ENCODE measurements at places on chromosomes 7 and 10. TPM values are rescaled to one million over a fixed set of nuclear protein-coding genes. Genes with fewer than 3 reads are reported as not detected.

Gene SFTPA2
- not detected for total RNA-seq

Gene MINDY4
- 8.8 TPM for total RNA-seq

Gene MRM2
- total RNA-seq: 13.7 TPM

Gene PDZD7
- 0.59 TPM for total RNA-seq

Gene TAS2R41
- total RNA-seq: not detected

GRCh38 chr10:15491856-15492642 is 121.0 kb upstream of the FAM171A1 start:
- H3K27ac ChIP-seq: no peak overlapping the region
- DNase-seq: no peak
- no peak overlapping the region for H3K4me3 ChIP-seq
- no peaks in the 10 kb centered on the region for H3K27me3 ChIP-seq
- H3K36me3 ChIP-seq: no peaks in the 10 kb centered on the region

DNA sequence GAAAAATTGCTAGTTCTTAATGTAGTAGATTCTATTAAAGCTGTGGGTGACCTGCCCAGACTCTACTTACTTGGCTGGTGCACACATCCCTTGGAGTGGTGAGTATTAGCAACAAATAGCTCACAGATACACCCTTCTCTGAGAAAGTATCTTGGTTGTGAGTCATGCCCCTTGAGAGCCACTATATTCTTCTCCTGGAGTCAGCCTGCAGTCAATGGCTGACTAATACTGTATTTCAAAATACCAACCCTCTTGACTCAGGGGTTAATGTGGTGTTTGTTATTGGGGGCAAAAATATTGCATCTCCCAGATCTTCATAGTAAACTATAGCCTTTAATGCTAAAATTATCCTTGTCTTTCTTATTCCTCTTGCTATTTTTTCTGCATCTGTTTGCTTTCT is 354.9 kb downstream of the BMPER start:
- H3K4me3 ChIP-seq: no peak overlapping the region
- H3K27ac ChIP-seq: no peak overlapping the region
- H3K36me3 ChIP-seq: no peaks in the 10 kb centered on the region
- no peak for DNase-seq
- H3K27me3 ChIP-seq: no peaks in the 10 kb centered on the region
- H3K4me1 ChIP-seq: no peaks in the 10 kb centered on the region

GRCh38 chr7:95596198-95597063 is at the start of gene PDK4:
TSS of gene PDK4 (minus strand) at chr7:95596516. CDS start at chr7:95596293, 223 bp downstream.
- DNase-seq: peak; percentile 99
- H3K36me3 ChIP-seq: peaks cover 49% of the 10 kb centered on the region
- H3K4me1 ChIP-seq: no peaks in the 10 kb centered on the region
- H3K27me3 ChIP-seq: no peaks in the 10 kb centered on the region
- peak within 1 kb of the TSS; percentile 97 for H3K4me3 ChIP-seq
- peak within 1 kb of the TSS; percentile 95 for H3K27ac ChIP-seq

DNA sequence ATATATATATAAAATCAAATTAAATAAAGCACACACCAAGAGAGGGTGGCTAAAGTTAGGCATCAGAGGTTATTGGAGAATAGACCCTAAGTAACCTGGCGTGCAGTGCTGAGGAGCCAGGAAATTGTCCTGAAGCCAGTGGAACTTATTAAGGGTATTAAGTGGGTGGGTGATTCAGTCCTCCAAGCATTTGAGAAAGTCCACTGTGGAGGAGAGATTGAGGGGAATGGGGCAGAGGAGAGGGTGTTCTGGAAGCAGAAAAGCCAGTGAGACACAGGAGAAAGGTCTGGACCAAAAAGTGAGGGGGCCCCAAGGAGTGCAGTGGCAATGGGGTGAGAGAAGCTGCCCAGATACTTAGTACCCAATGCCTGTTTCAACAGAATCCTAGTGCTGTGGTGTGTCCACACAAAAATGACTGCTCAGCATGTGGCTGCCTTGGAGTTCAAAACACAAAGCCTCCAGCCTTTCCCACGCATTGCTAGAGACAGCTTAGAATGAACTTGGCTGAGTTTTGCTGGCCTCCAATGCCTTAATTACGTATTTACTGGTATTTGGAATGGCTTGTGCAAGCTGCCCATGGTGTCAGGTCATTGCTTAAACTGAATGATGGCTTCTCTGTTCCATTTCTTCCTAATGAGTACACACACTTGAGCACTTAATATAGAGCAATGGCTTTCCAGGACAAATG is 44.9 kb upstream of the CHST15 start:
- no peaks in the 10 kb centered on the region for H3K4me1 ChIP-seq
- H3K27me3 ChIP-seq: no peaks in the 10 kb centered on the region
- no peak for DNase-seq
- no peaks in the 10 kb centered on the region for H3K36me3 ChIP-seq
- no peak overlapping the region for H3K27ac ChIP-seq

DNA sequence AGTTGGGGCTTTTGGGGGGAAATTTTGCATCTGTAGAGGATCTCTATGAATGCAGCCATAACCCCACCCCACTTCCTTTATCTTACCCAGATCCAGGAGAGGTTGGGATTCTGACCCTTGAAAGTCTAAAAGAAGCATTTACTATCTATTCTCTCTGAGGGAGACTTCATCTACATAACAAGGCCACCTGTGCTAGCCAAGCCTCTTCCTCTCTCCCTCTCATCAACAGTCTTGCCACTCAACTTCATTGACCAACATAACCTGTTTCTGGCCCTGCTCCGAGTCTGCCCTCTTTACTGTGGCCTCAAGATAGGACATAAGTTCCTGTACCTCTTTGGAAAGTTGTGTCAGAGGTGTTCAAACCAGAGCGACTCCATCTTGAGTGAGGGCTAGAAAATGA is 19.4 kb downstream of the TUBAL3 start:
- DNase-seq: no peak
- H3K36me3 ChIP-seq: no peaks in the 10 kb centered on the region
- H3K27ac ChIP-seq: no peak overlapping the region
- H3K27me3 ChIP-seq: no peaks in the 10 kb centered on the region

DNA sequence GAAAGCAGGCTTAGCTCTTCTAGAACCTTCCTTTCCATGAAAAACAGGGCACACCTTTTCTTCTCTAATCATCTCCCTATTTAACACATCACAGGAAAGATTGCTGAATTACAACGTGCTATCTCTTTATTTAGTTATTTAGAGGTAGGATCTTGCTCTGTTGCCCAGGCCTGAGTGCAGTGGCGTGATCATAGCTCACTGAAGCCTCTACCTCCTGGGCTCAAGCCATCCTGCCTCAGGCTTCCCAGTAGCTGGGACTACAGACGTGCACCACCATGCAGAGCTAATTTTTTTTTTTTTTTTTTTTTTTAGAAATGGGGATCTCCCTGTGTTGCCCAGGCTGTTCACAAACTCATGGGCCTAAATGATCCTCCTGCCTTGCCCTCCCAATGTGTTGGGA is 251.2 kb downstream of the PRPF18 start:
- no peak for DNase-seq
- H3K27me3 ChIP-seq: no peaks in the 10 kb centered on the region
- H3K36me3 ChIP-seq: no peaks in the 10 kb centered on the region

GRCh38 chr10:116385994-116386809 is 41.4 kb upstream of the PNLIPRP3 start:
- H3K4me3 ChIP-seq: no peak overlapping the region
- no peaks in the 10 kb centered on the region for H3K36me3 ChIP-seq
- no peak for DNase-seq
- H3K4me1 ChIP-seq: no peaks in the 10 kb centered on the region
- H3K27ac ChIP-seq: no peak overlapping the region
- no peaks in the 10 kb centered on the region for H3K27me3 ChIP-seq

- no peak overlapping the region for H3K4me3 ChIP-seq
- H3K27ac ChIP-seq: no peak overlapping the region
- DNase-seq: no peak
These were observed 124.8 kb downstream of the ACTR3B start for GRCh38 chr7:152884321-152884720.

DNA sequence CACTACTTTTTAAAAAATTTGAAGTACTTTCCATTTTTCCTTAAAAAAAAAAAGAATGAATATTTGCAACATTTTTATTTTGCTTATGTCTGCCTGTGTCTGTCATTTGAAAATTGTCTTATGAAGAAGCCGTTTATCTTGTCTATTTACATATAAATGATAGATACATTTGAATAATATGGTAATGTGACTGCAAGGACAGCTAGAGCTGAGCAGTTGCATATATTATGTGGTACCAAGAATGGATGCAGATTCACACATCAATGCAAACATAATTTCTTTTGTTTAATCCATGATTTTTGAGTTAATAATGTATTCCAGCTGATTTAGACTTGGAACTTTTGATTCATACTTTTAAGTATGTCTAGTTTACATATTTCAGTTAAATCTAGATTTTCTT is 268.0 kb downstream of the CDK14 start:
- H3K4me3 ChIP-seq: no peak overlapping the region
- no peaks in the 10 kb centered on the region for H3K4me1 ChIP-seq
- DNase-seq: no peak
- no peak overlapping the region for H3K27ac ChIP-seq
- H3K36me3 ChIP-seq: no peaks in the 10 kb centered on the region
- no peaks in the 10 kb centered on the region for H3K27me3 ChIP-seq

DNA sequence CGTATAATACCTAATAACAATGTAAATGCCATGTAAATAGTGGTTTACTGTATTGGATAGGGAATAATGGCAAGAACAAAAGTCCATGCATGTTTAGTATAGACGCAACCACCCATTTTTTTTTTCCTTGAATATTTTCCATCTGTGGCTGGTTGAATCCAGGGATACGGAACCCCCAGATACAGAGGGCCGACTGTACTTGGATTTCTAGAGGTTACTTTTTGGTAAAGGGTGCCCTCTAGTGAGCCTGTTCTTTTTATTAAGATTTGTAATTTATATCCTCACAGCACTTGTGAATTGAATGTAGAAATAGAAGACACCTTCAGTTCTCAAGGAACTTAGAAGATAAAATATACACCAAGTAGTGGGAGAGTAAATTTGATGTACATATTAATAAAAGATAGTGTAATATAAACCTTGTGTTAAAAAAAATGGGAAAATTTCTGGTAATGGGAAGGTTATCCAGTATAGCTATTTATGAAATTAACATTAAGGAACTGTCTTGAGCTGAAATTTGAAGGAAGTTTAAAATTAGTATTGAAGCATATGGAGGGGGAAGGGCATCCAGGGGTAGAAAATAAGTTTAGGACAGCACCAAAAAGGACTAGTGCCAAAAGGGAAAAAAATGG is 32.0 kb downstream of the EXOC6 start:
- H3K4me3 ChIP-seq: no peak overlapping the region
- no peaks in the 10 kb centered on the region for H3K4me1 ChIP-seq
- H3K36me3 ChIP-seq: no peaks in the 10 kb centered on the region
- H3K27me3 ChIP-seq: no peaks in the 10 kb centered on the region
- H3K27ac ChIP-seq: no peak overlapping the region

DNA sequence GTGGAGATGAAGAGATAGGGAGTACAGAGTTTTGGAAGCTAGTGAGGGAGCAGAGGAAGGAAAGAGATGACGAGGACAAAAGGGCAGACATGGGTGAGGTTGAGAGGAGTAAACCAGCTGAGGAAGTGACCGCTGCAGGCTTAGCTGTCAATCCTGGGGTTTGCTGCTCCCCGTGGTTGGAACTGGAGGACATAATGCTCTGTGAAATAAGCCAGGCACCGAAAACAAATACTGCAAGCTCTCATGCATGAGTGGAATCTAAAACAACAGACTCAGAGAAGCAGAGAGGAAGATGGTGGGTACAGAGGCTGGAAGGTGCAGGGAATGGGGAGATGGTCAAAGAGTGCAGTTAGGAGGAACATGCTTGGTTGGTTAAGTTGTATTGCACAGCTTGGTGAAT is 482.2 kb upstream of the C7orf33 start:
- H3K36me3 ChIP-seq: no peaks in the 10 kb centered on the region
- H3K27me3 ChIP-seq: no peaks in the 10 kb centered on the region
- no peak for DNase-seq
- no peak overlapping the region for H3K4me3 ChIP-seq

DNA sequence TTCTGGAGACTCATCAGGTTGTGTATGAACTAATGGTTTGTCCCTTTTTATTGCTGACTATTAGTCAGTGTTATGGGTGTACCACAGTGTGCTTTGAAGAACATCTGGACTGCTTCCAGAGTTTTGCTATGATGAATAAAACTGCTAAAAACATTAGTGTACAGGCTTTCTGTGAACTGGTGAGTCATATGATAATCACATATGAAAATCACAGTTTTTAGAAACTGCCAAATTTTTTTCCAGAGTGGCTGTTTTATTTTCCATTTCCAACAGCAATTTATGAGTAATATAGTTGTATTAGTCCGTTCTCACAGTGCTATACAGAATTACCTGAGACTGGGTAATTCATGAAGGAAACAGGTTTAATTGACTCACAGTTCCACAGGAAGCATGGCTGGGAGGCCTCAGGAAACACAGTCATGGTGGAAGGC is 281.2 kb upstream of the VSTM2A start:
- H3K4me1 ChIP-seq: no peaks in the 10 kb centered on the region
- H3K27ac ChIP-seq: no peak overlapping the region
- no peaks in the 10 kb centered on the region for H3K36me3 ChIP-seq
- no peaks in the 10 kb centered on the region for H3K27me3 ChIP-seq
- no peak for DNase-seq

DNA sequence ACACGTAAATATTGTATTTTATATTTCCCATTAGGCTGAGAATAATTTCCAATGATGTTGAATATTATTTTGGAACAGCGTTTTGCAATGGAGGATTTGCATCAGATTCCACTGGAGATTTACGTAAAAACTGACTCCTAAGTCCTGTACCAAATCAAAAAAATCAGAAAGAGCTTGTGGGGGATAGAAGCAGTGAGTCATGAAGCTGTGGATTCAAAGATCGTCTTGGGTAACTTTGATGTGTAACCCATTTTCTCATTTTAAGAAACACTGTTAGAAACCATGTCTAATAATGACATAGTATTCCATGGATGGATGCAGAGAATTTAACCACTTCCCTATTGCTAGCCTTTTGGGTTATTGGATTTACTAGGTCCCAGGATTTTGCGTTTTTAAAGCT is 158.6 kb downstream of the INHBA start:
- H3K27ac ChIP-seq: no peak overlapping the region
- no peaks in the 10 kb centered on the region for H3K4me1 ChIP-seq
- no peak for DNase-seq
- H3K27me3 ChIP-seq: no peaks in the 10 kb centered on the region

DNA sequence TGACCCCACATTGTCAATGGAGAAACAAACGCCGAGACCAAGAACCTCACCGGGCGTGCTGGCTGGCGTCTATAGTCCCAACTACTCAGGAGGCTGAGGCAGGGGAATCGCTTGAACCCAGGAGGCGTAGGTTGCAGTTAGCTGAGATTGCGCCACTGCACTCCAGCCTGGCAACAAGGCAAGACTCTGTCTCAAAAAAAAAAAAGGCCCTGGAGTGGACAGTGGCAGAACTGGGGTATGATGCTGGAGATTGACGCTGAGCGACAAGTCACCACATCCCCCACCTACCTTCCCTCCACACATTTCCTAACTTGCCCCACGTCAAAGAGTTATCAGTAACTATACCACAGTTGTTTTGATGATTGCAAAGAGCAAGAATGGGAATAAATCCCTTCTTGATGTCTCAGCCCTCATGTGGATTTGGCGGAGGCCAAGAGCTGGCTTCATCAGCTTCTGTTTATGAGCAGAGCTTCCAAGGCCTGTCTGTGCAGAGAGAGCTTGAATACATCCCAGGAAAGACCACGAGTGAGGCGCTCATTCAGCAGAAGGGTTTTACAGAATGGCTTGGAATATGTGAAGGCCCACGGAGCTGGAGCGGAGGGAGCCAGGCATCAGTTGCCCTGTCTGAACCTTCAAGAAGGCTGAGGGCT is 28.0 kb upstream of the TNS3 start:
- H3K27ac ChIP-seq: peak overlapping the region; percentile 35
- DNase-seq: peak; percentile 75
- peaks cover 13% of the 10 kb centered on the region for H3K4me1 ChIP-seq
- H3K36me3 ChIP-seq: no peaks in the 10 kb centered on the region
- H3K4me3 ChIP-seq: no peak overlapping the region

- no peak for DNase-seq
- H3K27me3 ChIP-seq: no peaks in the 10 kb centered on the region
- no peaks in the 10 kb centered on the region for H3K4me1 ChIP-seq
These were observed 348.8 kb downstream of the SORCS3 start for GRCh38 chr10:104989880-104990279.
